ENCODE measurements at places on chromosomes 4 and X.

DNA sequence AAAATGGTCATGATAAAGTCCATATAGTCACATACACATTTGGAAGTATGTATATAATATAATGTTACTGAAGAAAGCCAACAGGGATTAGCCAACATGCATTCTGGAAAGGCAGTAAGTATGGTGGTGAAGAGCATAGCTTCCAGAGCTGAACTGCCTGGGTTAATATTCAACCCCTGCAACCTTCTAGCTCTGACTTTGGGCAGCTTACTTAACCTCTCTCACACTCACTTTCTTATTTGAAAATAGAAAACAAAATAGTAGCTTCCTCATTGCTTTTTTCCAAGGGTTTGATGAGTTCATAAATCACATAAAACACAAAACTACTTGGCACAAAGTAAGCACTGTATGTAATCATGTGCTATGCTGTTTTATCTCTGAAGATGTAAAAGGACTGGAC is 216.4 kb downstream of the CHIC2 start:
- DNase-seq, result no peak

DNA sequence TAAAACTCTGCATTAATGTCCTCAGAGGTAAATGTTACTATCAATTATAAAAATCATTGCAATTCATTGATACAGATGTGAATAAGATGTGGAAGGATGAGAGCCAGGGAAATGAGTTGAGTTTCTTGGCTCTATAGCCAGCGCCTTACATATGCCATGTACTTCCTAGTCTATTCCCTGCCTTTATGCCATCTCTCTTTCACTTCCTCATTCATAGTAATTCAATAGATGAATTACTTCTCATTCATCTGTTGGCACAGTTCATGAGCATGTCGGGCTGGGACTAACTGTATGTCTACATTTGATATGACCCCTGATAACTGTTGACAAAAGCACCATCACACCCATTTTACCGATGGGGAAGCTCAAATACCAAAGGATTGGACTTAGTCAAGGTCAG is 55.7 kb downstream of the LNX1 start:
- DNase-seq, result no peak

DNA sequence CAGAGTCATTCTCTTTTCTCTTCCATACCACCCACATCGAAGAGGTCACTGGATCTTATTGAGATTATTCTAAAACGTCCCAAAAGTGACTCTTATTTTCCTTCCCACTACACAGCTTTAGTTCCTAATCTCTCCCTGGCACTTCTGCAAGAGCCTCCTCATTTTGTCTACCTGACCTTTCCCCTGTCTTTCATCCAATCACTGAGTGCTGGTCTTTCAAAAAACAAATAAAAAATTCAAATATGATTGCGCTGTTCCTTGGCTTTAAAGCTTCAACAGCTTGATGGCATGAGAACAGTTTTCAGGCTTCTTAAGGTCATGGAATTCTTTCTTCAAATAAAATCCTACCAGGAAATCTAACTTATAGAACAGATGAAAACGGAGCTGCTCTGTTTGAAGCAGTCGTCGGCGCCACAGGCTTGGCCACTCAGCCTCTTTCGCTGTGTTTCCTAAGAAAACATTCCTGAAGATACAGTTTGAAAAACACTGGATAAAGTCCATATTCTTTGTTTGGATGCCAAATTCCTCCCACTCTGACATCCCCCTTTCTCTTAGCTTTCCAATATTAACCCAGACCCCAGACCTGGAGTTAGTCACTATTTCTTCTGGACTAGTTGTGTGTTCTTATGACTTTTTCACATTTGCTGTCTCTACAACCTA is 12.5 kb downstream of the SYTL5 start:
- DNase-seq, result no peak

DNA sequence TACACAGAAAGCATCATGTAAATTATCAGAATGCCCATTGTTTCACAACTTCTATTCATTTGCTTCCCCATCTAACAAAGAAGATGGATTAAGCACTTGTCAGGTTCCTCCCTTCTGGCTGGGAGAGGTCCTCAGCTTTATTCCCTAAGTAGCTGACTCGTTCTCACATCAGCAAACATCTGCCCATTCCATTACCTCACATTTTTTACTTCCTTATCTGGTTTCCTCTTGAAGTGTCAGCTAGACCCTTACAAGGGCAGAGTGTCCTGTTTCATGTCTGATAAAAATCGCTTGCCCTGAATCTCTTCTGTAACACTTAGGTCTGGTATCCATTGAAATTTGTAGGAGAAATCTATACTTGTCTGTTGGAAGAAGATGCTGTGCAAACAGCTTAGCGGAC is 34.7 kb downstream of the TMPRSS11A start:
- DNase-seq, result no peak

DNA sequence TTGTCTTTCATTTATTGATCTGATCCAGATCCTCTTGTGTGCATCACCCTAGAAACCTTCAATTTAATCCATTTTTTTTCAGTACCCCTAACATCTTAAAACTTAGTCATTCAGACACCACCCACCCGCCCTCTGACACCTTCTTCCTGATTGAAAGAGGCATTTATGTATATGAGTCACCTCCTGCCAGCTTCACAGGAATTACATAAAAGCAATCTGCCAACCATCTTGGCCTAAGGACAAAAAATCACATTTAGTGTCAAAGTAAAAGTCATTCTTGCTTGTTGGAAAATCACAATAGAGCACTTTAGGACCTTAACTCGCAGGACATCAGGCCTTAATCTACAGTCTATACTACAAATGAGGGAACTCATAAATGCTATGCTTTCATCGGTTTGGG is 52.1 kb downstream of the NDST3 start:
- no peak for DNase-seq

GRCh38 chr4:173170182-173170778 is 1.7 kb downstream of the GALNT7 start:
- DNase-seq, result peak; percentile 40

DNA sequence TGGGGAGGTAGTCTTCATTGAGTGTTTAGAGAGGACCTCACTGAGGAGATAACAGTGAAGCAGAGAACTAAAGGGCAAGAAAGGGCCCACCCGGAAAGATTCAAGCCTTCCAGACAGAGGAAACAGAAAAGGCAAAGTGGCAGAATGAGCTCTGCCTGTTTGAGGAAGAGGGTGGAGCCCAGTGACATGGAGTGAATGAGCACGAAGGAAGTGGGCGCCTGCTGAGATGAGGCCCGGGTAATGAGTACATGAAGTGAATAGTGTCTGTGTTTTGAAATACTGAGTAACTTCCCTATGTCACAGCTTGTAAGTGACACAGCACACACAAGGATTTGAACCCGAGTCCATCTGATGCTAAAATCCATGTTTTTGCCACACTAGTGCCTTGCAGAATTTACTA is 32.5 kb upstream of the TLR2 start:
- DNase-seq, result no peak

DNA sequence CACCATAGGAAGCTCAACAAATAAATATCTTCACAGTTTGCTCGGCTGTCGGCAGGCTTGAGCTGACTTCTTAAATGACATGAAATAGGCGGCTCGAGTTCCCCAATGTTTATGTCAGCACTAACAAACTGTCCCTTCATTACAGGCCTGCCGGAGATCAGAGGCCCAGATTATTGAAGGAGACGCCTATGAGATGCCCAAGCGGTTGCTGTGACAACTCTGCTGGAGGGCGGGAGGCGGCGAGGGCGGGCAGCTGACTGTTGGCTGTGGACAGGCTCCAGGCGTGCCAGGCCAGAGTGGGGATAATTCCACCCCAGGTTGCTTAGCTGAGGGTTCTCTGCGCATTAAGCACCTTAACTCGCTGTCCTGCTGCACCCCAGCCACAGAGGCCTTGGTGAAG is 39.2 kb upstream of the MSX1 start:
- DNase-seq, result no peak

GRCh38 chrX:103629318-103630170 is 769 bp downstream of the TCEAL1 start:
- DNase-seq, result peak; percentile 77

DNA sequence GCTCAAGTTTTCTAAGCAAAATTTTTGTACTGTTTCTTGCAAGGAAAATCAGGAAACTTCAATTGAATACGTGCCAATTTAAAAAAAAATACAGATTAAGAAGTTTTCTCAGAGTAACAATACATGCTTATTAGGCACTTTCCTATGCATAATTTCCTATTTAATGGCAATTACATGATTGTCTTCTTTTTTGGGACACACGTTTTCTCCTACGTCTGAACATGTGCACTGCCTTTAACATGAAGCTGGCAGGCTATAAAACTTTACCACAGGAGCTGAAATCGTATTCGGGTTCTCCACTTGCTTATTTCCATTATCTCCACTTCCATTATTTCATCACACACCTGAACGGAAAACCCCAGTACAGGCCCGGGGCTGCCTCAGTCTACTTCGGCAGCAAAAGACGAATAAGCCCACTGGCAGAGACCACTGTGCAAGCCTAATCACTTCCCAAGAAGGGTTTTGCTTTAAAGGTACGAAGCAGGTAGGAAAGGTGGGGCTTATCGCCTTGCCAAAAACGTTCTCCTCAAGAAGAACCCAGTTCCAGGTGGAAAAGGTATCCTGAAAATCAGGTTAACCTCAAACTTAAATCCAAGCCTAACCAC is 575 bp downstream of the RCHY1 start:
- no peak for DNase-seq

DNA sequence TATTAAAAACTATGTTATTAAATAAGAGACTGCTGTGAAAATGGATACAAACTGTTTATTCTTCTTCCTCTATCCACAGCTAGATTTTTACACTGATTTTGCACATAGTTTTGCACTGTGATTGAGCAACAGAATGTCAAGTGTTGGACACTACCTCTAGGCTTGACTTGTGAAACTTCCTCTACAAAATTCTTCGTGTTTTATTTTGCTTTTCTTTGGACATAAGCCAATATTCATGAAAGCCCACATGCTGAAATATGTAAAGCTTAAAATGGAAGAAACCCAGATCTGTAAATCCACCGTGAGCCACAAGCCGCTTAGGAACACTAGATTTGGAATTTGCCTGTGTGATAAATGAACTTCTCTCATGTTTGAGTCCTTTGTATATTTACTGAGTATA is 849.4 kb downstream of the FSTL5 start:
- DNase-seq, result no peak

DNA sequence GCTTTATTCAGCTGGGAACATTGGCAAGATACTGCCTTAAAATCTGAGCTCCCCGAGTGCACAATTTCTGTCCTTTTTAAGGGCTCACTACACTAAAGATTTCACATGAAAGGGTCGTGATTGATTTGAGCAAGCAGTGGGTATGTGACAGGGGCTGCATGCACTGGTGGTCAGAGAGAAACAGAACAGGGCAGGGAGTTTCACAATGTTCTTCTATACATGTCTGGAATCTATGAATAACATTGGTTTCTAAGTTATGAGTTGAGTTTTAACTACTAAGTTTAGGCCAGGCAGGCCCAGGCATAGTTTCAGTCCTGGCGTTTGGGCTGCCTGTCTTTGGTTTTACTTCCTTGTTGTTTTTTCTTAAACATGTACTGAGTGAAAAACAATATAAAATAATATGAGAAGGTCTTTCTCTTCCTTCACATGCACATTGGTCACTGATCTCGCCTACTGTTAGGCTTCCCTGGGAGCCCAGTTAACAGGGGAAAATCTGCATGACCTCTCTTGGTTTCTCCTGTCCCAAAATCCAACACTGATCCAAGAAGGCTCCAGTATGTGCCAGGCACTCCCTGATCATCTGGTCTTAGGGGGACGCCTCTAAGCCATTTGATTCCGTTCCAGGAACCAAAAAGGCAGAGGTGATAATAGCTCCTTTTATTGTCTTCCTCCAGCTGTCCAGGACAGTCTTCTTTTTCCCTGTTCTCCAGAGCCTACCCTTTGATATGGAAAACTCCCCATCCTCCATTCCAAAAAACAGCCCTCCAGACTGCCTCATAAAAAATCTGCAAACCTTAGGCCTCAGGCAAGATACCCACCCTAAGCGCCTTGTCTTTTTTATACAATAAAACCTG is at the start of gene UGT2B17:
Gene UGT2B17, minus strand, starts transcription at position 51 of the 854 bp plus-strand sequence. CDS start 7,838 bp downstream, outside the sequence.
- DNase-seq, result no peak

DNA sequence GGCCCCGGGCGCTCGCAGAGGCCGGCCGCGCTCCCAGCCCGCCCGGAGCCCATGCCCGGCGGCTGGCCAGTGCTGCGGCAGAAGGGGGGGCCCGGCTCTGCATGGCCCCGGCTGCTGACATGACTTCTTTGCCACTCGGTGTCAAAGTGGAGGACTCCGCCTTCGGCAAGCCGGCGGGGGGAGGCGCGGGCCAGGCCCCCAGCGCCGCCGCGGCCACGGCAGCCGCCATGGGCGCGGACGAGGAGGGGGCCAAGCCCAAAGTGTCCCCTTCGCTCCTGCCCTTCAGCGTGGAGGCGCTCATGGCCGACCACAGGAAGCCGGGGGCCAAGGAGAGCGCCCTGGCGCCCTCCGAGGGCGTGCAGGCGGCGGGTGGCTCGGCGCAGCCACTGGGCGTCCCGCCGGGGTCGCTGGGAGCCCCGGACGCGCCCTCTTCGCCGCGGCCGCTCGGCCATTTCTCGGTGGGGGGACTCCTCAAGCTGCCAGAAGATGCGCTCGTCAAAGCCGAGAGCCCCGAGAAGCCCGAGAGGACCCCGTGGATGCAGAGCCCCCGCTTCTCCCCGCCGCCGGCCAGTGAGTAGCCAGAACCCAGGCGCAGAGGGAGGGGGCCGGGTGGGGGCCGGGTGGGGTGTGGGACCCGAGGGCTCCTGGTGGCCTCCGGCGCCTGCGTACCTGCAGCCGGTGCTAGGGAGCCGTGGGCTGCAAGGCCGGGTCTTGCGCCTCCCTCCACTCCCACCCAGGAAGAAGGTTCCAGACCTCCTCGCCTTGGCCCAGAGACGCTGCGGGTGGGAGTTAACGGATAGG is 534 bp downstream of the MSX1 start:
- no peak for DNase-seq

DNA sequence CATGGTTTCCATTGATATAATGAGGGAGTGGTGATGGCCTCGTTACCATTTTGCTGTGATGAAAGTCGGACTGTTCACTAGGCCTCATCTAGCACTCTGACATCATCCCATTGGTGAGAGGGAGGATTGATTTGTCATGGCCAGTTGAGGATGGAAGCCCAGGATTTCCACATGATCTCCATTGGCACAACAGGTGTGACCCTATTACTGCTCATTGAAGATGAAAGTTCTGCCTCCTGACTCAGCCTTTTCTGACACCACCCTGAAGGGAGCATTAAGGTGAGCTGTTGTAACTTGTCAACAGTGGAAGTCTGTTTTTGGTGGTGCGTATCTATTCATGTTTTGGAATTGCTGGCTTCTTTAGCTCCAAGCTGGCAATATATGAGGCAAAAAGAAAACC is 144.2 kb downstream of the PABPC4L start:
- DNase-seq, result no peak

DNA sequence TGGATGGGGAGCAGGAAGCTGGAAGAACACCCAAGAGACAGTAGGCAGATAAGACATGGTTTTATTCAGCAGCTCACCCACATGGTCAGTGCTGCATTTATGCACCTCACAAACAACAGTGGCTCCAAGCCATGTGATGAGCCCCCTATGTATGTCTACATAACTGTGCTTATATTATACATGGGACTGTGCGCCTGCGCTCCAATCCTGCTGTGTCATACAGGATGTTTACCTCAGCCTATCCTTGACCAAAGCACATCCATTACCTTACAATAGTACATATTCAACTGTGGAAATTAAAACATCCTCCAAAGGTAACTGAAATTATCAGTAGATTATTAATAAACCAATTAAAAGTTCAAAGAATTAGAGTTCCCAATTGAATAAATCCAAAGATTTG is 44.1 kb upstream of the SGMS2 start:
- DNase-seq, result no peak

All from NCI-H1092 (cell line).